ENCODE measurements at places on chromosomes 3 and 15.

DNA sequence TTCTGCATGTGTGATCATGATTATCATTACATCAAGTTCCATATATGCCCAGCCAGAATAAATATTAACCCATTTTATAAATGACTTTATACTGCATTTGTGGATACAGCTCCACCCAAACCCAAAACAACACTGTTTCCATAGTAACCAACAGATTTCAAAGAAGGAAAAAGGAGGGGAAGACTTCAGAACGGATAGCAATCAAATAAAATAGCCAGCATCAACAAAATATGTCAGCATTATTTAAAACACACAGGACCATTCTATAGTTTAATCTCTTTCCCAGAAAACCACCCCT is 114.4 kb downstream of the FOXP1 start:
- no peak for DNase-seq

DNA sequence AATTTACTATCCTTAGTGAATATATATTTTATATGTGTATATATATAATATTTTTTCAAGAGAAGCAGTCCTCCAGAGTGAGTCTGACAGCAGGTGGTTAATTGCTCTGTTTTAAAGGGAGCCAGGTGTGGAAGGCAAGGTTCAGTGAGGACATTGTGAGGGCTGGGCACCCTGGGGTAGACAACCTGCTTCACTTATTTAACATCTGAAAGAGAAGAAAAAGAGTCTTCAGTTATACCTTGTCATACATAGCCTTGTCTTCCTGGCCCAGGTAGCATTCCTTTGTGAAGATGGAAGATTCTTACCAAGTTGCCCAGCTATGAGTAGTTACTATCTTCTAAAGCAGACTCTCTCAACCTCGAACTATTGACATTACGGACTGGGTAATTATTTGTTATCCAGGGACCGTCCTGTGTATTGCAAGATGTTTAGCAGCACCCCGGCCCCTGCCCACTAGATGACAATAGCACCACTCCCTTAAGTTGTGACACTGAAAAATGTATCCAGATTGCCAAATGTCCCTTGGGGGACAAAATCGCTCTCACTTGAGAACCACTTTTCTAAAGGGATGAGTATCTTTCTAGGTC is 336.0 kb upstream of the TRIM42 start:
- no peak for DNase-seq

- no peak for DNase-seq
These were observed 1.3 kb downstream of the GREM1 start for GRCh38 chr15:32718821-32719716.

- DNase-seq: peak; percentile 39
These were observed at the start of gene ARPIN for GRCh38 chr15:89912674-89913396. TSS of gene ARPIN (minus strand) at chr15:89912952. CDS start at chr15:89912835, 117 bp downstream.
